ENCODE measurements at places on chromosomes 6 and 20. TPM values are rescaled to one million over a fixed set of nuclear protein-coding genes. Genes with fewer than 3 reads are reported as not detected.

DNA sequence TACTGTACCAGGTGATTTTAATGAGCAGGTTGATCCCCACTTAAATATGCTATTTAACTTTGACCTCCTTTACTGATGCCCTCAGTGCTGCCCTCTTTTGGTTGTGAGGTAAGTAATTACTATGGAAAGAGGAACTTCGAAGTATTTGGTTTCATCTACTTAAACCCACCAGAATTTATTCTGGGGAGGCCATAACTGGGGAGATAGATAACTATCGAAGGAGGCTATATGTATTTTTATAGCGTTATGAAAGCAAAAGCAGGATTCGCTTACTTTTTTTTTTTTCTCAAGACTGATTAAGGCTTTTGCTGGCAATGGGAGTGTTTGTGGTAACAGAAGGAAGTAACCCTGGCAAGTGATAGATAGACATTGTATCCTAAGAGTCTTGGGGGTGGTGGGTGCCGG, 168.9 kb upstream of the CENPW start:
- no peaks in the 10 kb centered on the region for H3K4me1 ChIP-seq
- no peak for DNase-seq
- no peaks in the 10 kb centered on the region for H3K36me3 ChIP-seq

- no peak overlapping the region for H3K27ac ChIP-seq
- no peak for DNase-seq
- no peak overlapping the region for H3K4me3 ChIP-seq
- H3K27me3 ChIP-seq = no peaks in the 10 kb centered on the region
- H3K4me1 ChIP-seq = no peaks in the 10 kb centered on the region
Measured at GRCh38 chr6:153231048-153231646, 100.1 kb upstream of the RGS17 start.

- H3K36me3 ChIP-seq = peaks cover 3% of the 10 kb centered on the region
- H3K4me3 ChIP-seq = no peak overlapping the region
- no peak for DNase-seq
- no peak overlapping the region for H3K27ac ChIP-seq
- no peaks in the 10 kb centered on the region for H3K4me1 ChIP-seq
Measured at GRCh38 chr20:7985916-7986315, 33.6 kb downstream of the TMX4 start.

The CD93 gene
- total RNA-seq = 17.3 TPM

GRCh38 chr6:165630544-165630953, 32.5 kb downstream of the PDE10A start:
- H3K4me1 ChIP-seq = no peaks in the 10 kb centered on the region
- no peak overlapping the region for H3K27ac ChIP-seq
- no peak overlapping the region for H3K4me3 ChIP-seq
- DNase-seq = no peak

The IP6K3 gene
- total RNA-seq = 352 TPM

- H3K4me3 ChIP-seq = peak overlapping the region; percentile 91
- no peaks in the 10 kb centered on the region for H3K27me3 ChIP-seq
- H3K27ac ChIP-seq = peak overlapping the region; percentile 99
- peaks cover 68% of the 10 kb centered on the region for H3K4me1 ChIP-seq
Measured at GRCh38 chr20:17969884-17970409, 1.1 kb downstream of the MGME1 start.

DNA sequence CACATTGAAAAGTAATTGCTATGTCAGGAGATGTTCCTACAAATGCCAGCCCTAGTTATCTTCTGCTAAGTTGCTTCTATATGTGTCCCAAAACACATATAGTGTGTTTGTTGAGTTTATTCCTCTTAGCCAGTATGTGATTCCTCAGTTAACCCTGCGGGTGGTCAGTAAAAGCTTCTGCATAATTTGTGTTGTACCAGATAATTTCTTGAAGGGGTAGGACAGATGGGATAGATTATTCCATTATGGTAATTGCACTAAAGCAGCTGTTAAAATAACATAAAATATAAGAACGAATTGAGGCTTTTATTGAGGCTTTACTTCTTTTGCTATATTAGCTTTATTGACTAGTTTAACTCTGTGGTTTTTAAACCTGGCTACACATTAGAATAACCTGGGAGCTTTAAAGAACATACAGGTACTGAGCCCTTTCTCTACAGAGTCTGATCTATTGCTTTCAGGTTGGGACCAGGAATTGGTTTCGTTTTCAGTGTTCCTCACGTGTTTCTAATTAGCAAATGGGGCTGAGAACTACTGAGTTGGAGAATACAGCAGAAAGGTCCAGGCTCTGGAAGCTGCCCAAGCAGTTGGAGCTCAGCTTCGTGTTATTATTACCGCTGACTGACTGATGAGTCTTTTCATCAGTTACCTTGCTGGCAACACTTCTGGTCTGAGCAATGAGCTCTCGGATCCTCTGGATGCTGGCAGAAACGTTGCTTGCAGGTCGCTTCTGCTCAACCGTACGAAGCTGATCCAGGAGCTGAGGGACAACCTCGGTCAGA, 56.9 kb downstream of the FAM229B start:
- no peak overlapping the region for H3K4me3 ChIP-seq
- no peaks in the 10 kb centered on the region for H3K4me1 ChIP-seq
- no peak for DNase-seq
- H3K36me3 ChIP-seq = no peaks in the 10 kb centered on the region
- no peak overlapping the region for H3K27ac ChIP-seq

The DLK2 gene
- 0.20 TPM for total RNA-seq

DNA sequence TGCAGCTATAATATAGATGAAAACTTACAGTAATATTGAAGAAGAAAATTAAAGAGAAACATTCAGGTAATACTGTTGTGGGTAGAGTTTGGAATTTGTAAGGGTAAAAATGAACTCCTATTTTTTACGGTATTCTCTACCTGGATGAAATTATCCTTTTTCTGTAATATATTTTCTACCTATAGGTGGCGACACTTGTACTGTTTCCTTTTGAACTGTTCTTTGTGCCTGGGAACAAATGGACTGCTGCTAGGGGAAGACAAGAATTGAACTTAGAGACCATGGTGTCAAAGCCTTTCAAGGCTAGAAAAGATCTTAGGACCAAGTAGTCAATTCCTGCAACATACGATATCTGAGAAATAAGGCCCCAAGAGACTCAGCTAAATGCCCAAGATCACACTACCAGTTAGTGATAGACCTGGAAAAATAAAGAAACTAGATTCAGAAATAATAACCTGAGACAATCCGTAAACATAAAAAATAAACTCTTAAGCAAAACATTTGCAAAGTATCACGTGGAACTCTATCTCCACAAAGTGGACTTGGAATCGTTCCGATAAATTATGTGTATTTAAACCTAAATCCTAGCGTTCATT, 383.8 kb downstream of the TFAP2A start:
- no peaks in the 10 kb centered on the region for H3K36me3 ChIP-seq
- H3K4me3 ChIP-seq = no peak overlapping the region
- no peaks in the 10 kb centered on the region for H3K4me1 ChIP-seq
- H3K27me3 ChIP-seq = no peaks in the 10 kb centered on the region

GRCh38 chr6:80932359-80932758, 820.1 kb downstream of the TENT5A start:
- H3K36me3 ChIP-seq = no peaks in the 10 kb centered on the region
- no peak overlapping the region for H3K27ac ChIP-seq
- no peak for DNase-seq

GRCh38 chr6:36129941-36130666, at the start of gene MAPK13:
Gene MAPK13, plus strand, starts transcription at chr6:36130513. Its CDS starts 70 bp downstream, at chr6:36130583.
- no peak within 1 kb of the TSS for H3K27ac ChIP-seq
- peaks cover 23% of the 10 kb centered on the region for H3K27me3 ChIP-seq
- H3K36me3 ChIP-seq = no peaks in the 10 kb centered on the region
- peak within 1 kb of the TSS; percentile 44 for H3K4me3 ChIP-seq
- no peak for DNase-seq

DNA sequence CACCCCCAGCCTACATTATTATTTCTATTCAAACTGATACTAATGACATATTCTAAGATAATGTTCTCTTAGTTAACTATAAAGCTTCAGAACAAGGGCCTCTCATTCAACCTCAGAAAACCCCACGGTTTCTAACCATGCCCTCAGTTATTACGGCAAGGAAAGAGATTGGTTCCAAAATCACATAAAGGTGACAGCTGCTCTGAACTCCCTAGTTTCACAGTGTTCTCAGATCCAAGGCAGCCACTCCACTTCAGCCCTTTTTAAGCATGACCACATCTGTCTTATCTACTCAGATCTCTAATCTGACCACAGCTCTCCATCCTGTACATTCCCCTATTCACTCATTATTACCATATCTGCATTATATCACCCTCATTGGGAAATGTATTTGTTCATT, 98.8 kb upstream of the CEP85L start:
- H3K36me3 ChIP-seq = no peaks in the 10 kb centered on the region
- no peak for DNase-seq
- H3K27ac ChIP-seq = no peak overlapping the region
- H3K4me3 ChIP-seq = no peak overlapping the region
- no peaks in the 10 kb centered on the region for H3K27me3 ChIP-seq

DNA sequence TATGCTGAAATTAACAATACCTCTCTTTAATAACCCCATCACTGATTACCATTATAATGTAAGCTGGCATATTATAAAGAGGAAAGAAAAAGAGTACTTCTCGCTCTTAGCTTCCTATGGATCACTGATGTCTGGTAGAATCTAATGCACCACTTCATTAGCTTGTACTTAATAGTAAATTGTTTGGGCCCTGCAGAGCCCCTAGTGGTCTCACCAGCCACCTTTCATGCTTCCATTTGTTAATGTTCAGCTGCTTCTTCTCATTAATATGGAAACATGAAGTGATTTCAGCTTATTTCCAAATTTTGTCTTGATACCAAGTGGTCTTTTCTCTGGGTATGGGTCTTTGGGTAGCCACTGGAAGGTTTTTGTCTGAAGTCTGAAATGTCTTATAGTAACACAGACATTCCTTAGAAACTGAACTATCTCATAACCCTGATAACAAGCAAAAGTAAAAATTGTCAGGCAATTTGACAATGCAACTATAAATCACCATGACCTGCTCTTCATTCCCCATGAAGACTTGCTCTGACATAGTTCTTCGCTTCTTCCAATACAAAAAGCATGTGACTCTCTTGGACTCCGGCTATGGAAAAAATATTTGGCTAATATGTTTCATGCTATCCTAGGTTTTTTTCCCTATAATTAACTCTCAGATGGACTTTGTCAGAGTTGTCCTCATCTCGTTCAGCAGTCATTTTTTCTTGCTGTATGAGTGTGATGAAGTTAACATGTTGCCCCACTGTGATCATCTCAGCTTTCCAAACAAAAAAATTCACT, 395.8 kb upstream of the MARCKS start:
- H3K4me3 ChIP-seq = no peak overlapping the region
- H3K27me3 ChIP-seq = no peaks in the 10 kb centered on the region
- no peak overlapping the region for H3K27ac ChIP-seq
- H3K4me1 ChIP-seq = no peaks in the 10 kb centered on the region

DNA sequence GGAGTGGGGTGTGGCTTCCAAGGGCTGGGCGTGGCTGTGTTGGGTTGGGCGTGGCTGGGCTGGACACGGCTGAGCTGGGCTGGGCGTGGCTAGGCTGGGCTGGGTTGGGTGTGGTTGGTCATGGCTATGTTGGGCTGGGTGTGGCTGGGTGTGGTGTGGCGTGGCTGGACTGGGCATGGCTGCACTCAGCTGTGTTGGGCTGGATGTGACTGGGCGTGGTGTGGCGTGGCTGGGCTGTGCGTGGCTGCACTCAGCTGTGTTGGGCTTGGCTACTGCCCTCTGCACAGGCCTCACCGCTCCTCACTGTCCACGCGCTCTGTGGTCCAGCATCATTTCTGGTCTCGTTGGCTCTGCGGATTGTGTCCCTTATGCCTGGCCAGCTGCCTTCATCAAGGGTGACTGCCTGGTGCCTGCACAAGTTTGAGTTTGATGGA, 43.5 kb upstream of the SLCO4A1 start:
- H3K27me3 ChIP-seq = no peaks in the 10 kb centered on the region
- H3K36me3 ChIP-seq = no peaks in the 10 kb centered on the region
- H3K27ac ChIP-seq = no peak overlapping the region
- H3K4me1 ChIP-seq = peaks cover 6% of the 10 kb centered on the region
- DNase-seq = peak; percentile 73
- no peak overlapping the region for H3K4me3 ChIP-seq

DNA sequence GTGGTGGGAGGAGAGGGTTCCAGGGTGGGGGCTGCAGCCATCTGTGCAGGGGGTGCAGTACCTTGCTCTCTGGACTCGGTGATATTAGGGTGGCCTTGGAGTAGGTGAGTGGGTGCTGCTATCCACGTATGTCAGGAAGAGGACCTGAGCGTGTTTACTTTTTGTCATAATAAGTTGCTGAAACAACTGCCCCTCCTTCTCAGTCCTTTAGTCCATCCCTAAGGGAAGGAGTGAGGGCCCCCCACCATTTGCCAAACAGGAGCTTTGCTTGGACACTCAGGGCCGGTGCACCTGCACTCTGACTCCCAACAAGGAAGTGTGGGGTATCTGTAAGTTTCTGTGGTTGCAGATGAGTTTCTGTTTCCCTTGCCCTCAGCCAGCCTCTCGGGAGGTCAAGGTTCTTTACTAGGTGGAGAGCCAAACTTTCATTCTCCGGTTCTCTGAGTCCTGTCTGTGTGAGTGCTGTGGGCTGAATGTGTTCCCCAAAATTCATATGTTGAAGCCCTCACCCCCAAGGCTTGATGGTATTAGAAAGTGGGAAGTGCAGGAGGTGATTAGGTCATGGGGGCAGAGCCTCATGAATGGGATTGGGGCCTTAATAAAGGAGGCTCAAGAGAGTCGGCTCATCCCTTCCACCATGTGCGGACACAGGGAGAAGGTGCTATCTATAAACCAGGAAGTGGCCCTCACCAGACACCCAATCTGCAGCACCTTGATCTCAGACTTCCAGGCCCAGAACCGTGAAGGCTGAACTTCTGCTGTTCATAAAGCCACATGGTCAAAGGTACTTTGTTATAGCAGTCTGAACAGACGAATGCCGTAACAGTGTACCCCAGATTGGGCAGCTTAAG, 19.6 kb upstream of the CCR6 start:
- H3K4me1 ChIP-seq = no peaks in the 10 kb centered on the region
- no peaks in the 10 kb centered on the region for H3K27me3 ChIP-seq
- no peak for DNase-seq
- H3K27ac ChIP-seq = no peak overlapping the region
- no peaks in the 10 kb centered on the region for H3K36me3 ChIP-seq
- H3K4me3 ChIP-seq = no peak overlapping the region

GRCh38 chr20:55103188-55103587, 627.8 kb downstream of the DOK5 start:
- no peaks in the 10 kb centered on the region for H3K36me3 ChIP-seq
- no peak overlapping the region for H3K27ac ChIP-seq
- no peaks in the 10 kb centered on the region for H3K27me3 ChIP-seq
- DNase-seq = no peak
